ENCODE measurements at places on chromosomes 2 and 18.

DNA sequence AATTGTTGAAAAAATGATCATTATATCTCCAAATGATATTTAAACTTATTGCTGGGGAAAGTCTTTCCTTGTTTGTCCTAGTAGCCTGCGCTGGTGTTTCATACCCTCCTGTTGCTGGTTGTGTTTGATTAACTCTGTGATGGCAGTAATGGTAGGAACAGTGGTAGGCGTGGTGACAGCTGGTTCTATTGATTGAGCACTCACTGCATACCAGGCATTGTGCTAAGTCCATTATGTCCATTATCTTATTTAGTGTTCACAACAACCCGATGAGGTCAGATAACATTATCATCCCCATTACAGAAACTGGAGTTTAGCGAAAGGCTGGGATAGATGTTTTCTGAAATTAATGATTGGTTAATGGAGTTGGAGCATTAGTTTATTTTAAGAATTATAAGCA, 77.8 kb upstream of the STON1 start:
- no peak for DNase-seq

DNA sequence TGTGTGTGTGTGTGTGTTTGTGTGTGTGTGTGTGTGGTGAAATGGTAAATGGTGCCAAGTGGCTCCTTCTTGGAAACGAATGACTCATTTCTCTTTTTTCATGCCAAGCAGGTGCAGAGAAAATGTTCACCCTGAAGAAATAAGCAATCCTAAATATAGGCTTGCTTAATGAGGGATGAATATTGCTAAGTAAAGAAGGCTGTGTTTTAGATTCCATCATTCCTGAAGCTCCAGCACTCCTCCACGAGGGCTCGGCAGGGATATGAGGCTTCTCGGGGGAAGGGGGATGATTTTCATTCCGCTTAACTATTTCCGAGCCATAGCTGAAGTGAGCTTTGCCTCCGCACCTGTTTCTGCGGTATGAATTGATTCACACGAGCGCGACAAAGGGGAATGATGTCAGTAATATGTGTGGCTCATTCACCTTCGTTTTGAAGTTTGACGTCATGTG, 72.9 kb downstream of the TSN start:
- no peak for DNase-seq

DNA sequence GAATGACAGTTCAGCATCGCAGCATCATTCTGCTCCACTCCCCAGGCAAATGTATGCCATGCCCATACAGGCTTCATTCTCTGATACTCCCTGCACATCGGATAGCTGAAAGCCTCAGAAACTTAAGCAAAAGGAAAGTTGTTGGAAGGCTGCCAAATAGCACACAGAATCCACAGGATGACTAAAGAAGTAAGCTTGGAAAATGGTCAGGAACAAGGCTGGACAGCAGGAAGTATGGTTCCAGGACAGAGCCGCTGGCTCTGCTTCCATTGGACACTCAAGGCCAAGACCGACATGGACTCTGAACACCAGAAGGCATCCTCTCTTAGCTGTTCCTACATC, 256.5 kb downstream of the CDH20 start:
- DNase-seq = peak; percentile 59

- DNase-seq = no peak
These were observed 24.3 kb downstream of the COA5 start for GRCh38 chr2:98583816-98584618.

DNA sequence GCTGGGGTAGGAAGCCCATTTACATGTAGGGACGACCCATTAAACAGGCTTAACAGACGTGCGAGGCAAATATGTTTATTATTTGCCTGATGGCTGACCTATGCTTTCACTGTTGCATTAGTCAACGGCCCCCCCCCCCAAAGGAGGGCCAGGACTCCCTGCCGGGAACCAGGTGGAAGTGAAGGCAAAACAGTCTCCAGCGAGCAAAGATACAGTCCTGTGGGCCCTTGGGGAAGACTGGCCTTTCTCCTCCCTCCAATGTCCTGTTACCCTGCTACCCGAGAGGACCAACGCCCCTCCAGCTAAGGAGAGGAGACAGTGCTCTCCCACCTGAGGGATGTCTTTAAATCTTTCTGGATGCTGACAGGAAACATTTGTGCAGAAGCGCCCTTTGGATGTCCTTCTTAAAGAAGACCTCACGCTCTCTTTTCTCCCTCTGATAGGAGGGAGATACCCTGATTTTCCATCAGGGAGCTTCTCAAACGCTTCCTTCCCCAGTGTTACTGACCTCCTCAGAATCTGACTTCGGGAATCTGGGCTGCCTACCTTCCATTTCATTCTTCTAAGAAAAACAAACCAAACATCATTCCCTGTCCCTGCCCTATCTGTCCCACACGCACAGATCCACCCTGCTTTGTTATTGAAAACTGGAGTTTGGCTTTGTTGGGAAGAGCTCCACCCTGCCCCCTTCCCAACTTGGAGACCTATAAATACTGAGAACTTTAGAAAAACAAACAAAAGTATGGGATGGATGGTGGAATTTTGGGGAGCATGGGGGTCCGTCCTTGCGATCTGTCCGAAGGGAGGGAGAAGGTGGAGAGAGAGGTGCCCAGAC, 135.9 kb upstream of the SIX3 start:
- DNase-seq = no peak

DNA sequence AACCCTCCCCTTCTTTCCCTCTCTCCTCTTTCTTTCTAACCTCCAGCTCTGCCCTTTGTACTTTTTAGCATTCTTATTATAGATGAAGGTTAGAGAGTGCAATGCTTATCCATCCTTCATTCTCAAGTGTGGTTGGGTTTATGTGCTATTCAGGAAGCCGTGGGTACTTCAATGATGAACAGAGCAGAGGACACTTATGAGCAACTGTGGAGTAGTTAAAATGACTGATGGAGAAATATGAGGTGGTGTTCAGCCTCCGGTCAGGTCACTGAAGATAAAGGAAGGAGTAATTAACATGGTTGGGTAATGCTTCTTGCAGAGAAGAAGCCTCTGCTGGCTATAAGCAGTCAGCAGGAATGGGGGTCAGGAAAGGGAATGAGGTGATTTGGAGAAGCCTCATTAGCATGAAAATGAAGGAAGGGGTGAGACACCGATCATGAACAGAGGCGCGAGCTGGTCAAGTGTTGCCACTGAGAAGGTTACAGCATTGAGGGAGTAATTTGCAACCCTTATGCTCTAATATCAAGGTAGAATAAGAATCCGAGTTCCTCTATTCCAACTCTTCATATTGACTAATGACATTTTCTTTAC, 174.7 kb downstream of the LPIN1 start:
- DNase-seq = no peak

DNA sequence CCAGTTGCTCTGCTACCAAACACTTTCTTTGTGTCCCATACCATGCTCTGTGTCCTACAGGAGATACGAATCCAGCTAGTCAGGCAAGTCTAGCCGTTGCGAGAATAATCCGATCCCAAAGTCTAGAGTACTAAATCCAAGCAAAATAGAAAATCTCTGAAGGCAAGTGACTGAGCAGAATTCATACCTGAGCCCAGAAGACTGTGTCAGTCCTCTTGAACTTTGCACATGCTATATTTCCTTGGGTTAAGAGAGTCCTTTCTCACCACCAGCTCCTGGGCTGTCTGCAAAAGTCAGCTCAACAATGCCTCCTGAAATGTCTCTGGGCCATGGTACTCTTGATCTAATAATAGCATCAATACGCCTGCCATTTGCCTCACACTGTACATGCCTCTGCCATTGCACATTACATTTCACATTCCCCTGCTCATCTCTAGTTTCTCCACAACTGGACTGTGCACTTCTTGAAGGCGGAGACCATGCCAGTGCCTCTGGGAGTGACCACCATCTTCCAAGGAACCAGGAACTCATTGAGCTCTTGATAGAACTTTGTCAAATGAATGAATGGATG, 265.8 kb upstream of the ID2 start:
- DNase-seq = no peak
